Esophagus mucosa (tissue), 1 donor: ENCODE measurements at places on chromosomes 2 and 18.

GRCh38 chr2:230503798-230504197 lies 87.8 kb downstream of the SP100 start:
- no peak for ATAC-seq

DNA sequence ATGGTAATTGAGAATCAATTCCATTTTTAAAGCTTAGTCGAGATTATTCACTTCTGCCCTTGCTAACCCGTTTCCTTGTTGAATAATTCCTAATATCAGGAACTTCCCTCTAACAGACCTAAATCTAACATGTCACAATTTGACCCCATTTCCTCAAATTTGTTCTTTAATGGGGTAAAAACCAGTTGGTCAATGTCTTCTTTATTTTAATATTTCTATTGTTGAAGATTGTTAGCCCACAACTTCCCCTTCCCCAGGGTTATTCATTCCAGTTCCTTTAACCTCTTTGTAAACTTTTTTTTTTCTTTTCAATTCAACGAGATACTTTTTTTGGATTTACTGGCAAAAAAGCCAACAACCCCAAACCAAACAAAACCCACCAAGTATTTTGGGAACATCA lies 7.3 kb downstream of the TNFRSF11A start:
- no peak for ATAC-seq

DNA sequence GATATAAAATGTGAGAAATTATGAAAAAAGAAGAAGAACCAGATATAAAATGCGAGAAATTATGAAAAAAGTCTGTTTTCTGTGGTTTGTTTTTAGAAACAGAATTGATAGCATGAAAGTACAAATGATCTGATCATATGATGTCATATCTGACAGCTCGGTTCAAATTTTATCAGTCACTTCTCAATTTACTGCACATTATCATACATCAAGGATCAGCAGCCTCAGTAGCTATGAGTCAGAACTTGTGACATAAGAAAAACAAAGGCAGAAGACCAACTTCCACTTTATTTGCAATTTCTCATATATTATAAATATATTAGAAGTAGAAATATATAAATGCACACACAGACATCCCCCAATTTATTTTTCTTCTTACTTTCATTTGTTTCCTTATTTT lies 634.0 kb downstream of the LRP1B start:
- ATAC-seq = no peak

- no peak for ATAC-seq
Observed at GRCh38 chr2:174970092-174970491, 35.1 kb downstream of the CHN1 start.

- no peak for ATAC-seq
Observed at GRCh38 chr2:136182315-136182714, 64.4 kb upstream of the CXCR4 start.

DNA sequence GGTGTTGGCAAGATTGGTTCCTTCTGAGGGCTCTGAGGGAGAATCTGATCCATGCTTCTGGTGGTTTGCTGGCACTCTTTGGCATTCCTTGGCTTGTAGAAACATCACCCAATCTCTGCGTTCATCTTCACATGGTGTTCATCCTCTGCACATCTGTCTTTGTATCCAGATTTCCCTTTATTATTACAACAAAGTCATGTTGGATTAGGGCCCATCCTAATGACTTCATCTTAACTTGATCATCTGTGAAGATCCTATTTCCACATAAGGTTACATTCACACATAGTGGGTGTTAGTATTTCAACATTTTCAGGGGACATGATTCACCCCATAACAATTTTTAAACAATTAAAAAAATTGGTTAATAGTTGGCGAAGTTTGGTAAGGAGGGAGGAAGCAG lies 177.4 kb upstream of the CWC22 start:
- peak; percentile 75 for ATAC-seq

DNA sequence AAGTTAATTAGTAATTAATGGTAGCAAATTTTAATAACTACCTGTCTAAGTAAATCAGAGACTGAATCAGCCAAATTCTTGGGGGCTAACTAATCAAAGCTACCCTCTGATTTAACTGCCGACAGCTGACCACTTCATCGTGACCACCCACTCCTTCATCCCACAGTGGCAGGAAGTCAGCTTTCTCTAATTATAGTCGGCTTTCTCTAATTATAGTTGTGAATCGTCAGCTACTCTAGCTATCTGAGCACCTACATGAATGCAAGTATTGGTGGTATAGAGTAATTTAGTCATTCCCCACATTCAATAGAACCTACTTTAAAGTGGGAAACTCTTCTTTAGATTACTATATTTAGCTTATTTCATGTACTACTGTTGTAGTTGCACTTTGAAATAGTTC lies 185.5 kb downstream of the PTGR3 start:
- no peak for ATAC-seq

- peak; percentile 34 for ATAC-seq
Observed at GRCh38 chr2:6917761-6918421, 679 bp downstream of the RNF144A start.

GRCh38 chr18:79615586-79615985 lies 64.0 kb upstream of the CTDP1 start:
- no peak for ATAC-seq

- peak; percentile 20 for ATAC-seq
Observed at GRCh38 chr18:76528477-76529432, 33.7 kb upstream of the ZNF516 start.

DNA sequence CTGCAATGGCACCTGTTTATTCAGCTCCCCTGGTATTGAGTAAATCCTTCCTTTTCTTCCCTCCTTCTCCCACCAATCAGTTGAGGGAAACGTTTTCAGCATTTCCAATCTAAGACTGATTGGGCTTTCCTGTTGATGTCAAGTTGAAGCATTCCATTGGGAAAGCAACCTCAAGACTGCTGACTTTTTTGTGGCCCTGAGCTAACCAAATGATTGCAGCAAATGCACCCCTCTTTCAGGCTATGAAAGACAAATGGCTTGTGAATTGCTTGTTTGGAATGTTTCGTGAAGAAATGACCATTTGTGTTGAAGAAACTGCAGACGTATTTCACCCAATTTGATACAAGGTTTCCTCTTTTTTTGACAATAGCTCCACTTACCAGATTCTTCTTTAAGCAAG lies 303.5 kb downstream of the EPHA4 start:
- ATAC-seq = no peak

- ATAC-seq = no peak
Observed at GRCh38 chr2:17226941-17227490, 291.2 kb downstream of the RAD51AP2 start.

DNA sequence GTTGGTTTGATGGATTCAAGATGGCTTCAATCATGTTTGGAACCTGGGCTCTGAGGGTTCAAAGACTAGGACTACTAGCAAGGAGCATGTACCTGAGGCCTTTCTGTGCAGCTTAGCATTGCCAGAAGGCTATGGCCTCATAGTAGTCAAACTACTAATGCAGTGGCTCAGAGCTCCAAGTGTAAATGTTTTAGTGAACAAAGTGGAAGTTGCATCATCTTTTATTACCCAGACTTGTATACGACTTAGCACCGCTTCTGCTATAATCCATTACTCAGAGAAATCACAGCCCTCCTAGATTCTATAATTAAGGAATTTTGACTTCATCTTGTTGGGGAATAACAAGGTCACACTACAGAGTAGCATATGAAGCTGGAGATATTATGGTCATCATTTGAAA lies 210.5 kb downstream of the ERBB4 start:
- no peak for ATAC-seq
